AG09319 (cell line): ENCODE measurements at places on chromosomes 5 and 9.

- no peak for DNase-seq
These were observed 247.8 kb downstream of the AOPEP start for GRCh38 chr9:94974154-94974879.

- no peak for DNase-seq
These were observed 830 bp downstream of the TRAF1 start for GRCh38 chr9:120925535-120926396.

DNA sequence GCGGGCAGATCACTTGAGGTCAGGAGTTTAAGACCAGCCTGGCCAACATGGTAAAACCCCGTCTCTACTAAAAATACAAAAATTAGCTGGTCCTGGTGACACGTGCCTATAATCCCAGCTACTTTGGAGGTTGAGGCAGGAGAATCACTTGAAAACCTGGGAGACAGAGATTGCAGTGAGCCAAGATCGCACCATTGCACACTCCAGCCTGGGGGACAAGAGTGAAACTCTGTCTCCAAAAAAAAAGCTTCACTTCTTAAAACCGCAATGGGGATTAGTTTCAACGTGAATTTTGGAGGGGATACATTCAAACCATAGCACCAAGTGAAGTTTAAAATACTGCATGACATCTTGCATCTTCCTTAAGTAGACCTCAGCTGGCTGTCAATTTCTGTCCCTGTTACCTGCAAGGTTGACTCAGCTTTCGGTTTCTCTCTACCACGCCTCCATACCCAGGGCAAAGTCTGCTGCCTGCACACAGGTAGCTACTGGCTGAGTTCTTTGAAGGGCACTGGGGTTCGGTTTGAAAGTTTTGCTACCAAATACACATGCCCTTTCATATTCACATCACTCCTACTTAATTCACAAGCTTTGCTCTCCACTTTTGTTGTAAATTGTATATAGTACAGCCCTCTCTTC is 69.3 kb downstream of the KIAA1958 start:
- no peak for DNase-seq

DNA sequence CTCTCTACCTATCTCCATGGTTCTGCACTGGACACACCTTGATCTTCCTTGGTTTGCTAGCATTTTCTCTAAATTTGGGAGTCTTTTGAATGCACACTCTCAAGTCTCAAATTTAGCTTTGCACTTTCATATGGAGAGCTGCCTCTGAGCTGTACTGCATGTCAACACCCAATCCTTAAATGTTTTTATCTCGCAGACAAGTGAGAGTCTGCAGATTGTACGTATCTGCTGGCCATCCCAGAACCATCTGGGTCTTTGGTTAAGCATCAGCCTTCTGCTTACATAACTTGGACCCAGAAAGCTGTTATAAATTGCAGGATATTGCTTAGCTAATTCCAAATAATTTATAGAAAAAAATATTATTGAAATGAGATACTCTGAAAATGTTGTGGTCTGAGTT is 111.4 kb upstream of the GRAMD2B start:
- DNase-seq = no peak

DNA sequence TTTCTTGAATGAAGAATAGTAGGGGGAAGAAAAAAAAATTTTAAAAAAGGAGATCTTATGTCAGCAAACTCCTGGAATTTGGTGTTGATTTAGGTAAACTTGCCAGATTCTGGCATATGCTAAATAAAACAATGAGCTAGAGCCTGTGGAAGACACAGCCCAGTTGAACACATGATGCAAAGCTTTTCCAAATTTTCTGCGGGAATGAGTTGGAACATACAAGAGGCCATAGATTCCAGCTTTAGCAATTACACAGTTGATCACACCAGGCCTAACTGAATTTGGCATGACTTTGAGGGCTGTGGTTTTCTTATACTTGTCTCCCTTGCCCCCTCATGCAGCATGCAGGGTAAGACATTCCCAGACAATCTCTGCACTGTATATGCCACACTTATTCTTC is 297.0 kb downstream of the SH3GL2 start:
- no peak for DNase-seq

- no peak for DNase-seq
These were observed 146.6 kb downstream of the SH3GL2 start for GRCh38 chr9:17725399-17726010.

DNA sequence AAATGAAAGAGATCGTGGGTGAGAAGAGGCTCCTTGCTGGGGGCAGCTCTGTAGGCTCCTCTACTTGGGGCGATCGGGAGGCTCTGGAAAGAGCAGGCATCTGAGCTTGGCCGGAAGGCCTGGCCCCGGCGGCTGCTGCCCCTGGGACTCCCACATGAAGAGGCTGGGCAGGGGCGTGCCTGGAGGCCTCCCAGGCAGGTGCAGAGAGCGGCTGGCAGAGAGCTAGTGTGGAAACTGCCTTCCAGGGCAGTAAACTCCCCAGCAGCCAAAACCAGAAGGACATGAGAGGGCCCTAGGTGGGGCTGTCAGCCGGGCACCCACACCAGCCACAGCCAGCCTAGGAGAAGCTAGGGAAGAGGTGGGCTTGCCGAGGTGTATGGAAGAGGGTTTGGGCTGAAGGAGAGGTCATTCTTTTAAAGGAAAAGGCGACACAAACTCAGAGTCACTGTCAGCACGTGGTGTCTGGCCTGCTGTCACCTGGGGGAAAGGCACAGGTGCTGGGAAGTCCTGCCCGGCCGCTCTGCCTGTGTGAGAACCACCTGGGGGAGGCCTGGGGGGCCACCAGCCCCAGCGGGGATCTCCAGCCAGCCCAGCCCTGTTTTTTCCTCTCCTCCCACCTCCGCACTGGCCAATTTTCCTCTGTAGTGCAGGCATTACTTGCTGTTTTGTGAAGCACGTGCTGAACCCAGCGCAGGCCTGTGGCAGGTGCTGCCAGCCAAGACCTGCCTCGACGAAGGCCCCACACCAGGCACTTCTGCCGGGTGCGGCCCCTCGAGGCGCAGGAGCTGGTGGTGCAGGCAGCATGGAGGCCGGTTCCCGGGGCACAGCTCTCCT is 44.8 kb upstream of the EGFL7 start:
- no peak for DNase-seq

DNA sequence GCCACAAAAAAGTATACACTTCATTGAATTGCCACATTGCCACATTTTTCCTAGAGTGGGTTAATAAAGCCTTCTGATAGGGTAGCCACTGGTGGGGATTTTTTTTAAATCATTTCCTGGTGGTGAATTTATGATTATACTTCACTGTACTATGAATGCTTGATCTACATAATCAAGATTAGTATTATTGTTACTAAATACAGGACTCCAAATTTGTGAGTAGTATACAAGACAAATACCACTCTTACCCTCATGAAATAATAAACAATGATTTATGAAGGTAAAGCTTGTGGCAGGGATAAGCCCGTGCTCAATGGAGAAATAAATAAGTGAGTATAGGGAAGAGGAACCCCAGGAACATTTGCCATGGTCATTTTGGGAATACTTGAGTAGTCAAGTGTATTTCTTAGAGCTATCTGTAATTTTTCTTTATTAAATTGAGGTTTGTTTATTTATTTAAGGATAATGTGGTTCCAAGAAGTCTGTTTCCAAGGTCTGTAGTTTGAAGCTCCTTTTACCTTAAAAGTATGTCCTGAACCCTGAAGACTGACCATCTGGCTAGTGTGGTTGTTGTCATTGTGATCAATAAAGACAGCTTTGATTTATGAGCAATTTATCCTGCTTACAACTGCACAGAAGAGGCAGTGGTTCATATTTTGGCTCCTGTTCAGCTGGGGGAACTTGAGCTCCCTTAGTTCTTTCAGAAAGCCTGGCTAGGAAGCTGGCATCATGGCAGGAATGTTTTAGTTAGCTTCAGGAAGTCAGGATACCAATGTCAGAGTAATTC is 118.6 kb downstream of the ZSWIM6 start:
- peak; percentile 68 for DNase-seq

GRCh38 chr9:130640681-130641080 is 23.7 kb upstream of the PRDM12 start:
- DNase-seq = no peak

DNA sequence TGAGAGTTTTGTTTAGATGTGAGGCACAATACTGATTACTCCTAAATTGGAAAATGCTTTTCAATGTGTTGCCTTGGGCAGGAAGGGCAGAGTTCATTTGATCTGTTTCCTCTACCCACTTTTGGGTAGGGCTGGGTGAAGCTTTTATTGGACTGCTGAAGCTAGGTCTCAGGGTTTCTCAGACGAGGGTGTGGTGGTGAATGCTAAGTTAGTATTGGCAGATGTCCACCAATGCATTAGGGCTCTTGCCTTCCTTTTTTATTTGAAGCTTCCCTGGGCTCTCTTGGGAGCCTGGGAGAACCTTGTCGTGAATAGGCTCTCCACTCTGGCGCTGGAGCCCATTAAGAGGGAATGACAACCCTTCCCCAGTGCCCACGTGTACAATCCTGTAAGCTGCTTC is 23.1 kb downstream of the SPTAN1 start:
- no peak for DNase-seq

DNA sequence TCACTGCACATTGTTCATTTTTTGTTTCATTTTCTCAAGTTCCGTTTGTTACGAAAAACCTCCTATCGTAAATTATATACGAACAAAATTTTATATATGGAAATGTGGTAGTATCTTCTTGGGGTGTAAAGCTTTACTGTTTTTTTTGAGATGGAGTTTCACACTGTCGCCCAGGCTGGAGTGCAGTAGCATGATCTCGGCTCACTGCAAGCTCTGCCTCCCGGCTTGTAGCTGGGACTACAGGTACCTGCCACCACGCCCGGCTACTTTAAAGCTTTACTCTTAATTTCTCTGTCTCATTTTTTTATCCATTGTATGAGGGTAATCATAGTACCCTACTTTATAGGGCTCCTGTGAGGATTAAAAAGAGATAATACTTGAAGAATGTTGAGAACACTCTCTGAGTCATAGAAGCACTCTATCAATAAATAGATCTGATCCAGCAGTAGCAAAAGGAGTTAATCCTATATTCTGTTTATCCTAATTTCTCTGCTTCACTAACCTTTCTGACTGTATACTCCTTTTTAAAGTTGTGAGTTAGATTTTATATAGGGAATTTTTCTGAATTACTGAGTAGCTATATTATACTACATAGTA is 5.6 kb upstream of the LRRC70 start:
- DNase-seq = no peak

GRCh38 chr5:3456121-3456681 is 139.4 kb upstream of the IRX1 start:
- DNase-seq = no peak
